Cardiac atrium fibroblast (primary cell): ENCODE measurements at places on chromosomes 11 and 22. TPM values are rescaled to one million over a fixed set of nuclear protein-coding genes. Genes with fewer than 3 reads are reported as not detected.

ROM1 gene
- 9.2 and 24.7 TPM in 2 replicates for total RNA-seq

CASP5 gene
- total RNA-seq: not detected in 2 replicates

ARHGAP8 gene
- not detected in 2 replicates for total RNA-seq

COX8A gene
- 423 and 461 TPM in 2 replicates for total RNA-seq

HTATIP2 gene
- 47.0 and 53.1 TPM in 2 replicates for total RNA-seq

GAL gene
- 0.49 TPM in 1 of 2 replicates, not detected in the other for total RNA-seq

TMEM132A gene
- total RNA-seq: 17.9 and 77.4 TPM in 2 replicates

MPZL3 gene
- 0.49 TPM in 1 of 2 replicates, not detected in the other for total RNA-seq

P2RX6 gene
- 3.1 and 3.6 TPM in 2 replicates for total RNA-seq
